ENCODE measurements at places on chromosomes 1 and 21.

- DNase-seq, result no peak
Measured at GRCh38 chr1:204196068-204196795, at the start of gene KISS1. Gene KISS1, minus strand, starts transcription at chr1:204196491. Its CDS starts 3,615 bp downstream, at chr1:204192876.

GRCh38 chr1:1630965-1631781 is 800 bp upstream of the MMP23B start:
- DNase-seq, result no peak

GRCh38 chr1:119327094-119327449 is 41.5 kb upstream of the HAO2 start:
- DNase-seq, result no peak

DNA sequence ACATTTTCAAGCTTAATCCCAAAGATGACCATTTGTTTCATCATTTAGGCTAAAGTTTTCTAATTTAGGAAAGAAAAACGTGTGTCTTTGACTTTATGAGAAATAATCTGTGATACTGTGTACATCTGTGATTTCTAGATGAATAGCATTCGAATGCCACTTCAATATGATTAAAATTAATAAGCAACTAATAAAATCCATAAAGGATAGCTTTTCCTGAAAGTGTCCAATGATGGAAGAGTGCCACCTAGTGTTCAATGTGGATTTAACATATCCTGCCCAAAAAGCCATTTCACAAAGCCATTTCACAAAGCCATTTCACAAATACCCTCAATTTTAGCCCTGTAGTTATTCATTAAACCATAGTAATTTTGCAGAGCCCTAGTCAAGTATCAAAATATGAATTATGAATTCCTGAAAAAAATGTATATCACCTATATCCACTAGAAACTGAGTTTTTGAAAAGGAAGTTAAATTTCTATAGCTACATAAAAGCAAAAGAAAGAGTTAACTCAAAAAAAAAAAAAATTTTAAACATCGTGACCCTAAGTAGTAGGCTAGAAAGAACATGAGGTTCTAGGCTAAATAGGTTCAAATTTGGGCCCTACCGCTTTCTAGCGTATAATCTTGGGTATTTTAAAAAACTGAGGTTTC is 19.1 kb downstream of the NME7 start:
- DNase-seq, result peak; percentile 81

DNA sequence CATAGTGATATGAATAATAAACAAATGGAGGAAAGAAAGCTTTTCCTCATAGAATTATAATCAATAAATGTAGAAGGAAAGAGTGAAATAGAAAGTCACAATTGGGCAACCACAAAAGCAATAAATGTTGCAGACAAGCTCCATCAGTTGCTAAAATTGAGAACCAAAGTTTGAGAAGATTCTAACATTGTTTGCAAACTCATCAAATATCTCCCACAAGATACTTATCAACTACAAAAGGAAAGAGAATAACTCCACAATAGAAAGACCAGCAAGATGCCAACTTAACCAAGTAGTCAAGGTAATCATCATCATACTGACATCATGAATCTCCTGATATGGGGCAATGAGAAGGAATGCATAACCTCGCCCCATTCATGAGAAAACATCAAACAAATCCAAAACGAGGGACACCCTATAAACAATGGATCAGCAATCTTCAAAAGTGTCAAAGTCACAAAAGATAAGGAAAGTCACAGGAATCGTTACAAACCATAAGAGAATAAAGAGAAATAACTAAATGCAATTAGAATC is 16.4 kb downstream of the EIF4G3 start:
- no peak for DNase-seq

DNA sequence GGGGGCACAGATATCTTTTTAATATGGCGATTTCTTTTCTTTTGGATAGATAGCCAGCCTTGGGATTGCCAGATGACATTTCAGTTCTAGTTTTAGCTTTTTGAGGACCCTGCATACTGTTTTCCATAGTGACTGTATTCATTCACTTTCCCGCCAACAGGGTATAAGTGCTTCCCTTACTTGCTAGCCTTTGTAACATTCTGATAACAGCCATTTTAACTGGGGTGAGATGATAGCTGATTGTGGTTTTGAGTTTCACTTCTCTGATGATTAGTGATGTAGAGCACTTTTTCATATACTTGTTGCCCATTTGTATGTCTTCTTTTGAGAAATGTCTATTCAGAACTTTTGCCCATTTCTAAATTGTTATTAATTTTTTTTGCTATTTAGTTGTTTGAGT is 151.9 kb downstream of the NTPCR start:
- DNase-seq, result no peak

GRCh38 chr1:163195728-163196448 is 6.8 kb downstream of the RGS5 start:
- no peak for DNase-seq

DNA sequence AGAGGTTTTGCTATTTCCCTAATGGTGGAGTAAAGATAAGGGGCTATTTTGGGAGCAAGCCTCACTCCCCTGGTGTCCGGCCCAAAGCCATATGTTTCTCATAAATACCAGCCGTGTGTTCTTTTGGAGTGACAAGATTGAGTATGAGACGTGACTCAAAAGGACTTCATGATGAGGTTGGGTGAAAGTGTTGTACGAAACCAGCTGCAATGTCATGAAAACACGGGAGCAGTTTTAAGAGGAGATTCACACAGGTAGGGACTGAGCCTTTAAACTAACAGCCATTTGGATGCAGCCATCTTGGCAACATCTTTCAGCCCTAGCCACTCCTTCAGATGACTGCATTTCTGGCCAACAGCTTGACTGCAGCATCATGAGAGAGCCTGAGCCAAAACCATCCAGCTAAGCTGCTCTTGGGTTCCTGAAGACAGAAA is 532.3 kb upstream of the USP24 start:
- no peak for DNase-seq

DNA sequence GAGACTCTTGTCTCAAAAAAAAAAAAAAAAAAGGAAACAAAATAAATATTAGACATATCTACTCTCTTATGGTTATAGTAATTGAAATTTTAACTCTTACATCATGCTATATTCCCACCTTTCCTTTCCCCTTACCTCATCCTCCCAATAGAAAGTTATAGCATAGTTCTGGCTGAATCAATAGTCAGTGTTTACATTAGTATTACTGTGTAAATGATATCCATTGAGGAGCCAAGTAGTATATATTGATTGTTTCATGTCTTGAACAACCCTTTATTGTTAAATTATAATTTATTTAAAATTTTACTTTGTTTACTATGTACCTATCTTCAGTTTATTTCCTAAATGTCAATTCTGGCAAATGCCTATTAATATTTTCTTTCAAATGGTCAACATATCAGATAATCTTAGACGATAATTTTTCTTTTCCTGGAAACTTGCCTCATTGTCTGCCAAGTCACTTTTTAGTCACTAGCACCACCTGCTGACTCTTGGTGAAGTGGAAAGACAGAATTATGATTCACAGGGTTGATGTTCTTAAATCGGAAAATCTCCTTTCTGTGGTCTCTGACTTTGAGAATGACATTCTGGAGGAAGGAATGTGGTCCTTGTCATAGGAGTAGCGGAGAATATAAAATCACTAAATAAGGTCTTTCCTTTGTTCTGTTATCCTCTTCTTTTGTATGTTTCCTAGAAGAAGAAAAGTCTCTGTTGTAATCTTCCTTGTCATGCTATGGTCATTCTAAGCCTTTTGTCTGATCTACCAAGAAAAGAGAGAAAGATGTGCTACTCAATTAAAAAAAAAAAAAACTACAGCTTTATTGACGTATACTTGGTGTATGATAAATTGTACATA is 8.6 kb downstream of the HJV start:
- DNase-seq, result peak; percentile 66

GRCh38 chr1:151059109-151060006 is at the start of gene CDC42SE1:
Gene CDC42SE1, minus strand, starts transcription at chr1:151059622. Its CDS starts 3,892 bp downstream, at chr1:151055730.
- DNase-seq, result peak; percentile 92

DNA sequence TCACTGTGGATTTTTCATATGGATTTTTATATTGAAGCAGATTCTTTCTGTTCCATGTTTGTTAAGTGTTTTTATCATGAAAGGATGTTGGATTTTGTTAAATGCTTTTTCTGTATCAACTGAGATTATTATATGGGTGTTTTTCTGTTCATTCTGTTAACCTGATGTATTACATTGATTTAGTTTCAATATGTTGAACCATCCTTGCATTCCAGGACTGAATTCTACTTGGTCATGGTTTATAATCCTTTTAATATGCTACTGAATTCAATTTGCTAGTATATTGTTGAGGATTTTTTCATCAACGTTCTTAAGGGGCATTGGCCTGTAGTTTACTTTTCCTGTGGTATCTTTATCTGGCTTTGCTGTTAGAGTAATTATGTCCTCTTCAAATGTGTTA is 55.8 kb downstream of the CCDC30 start:
- no peak for DNase-seq
